ENCODE measurements at places on chromosomes 11 and 22. TPM values are rescaled to one million over a fixed set of nuclear protein-coding genes. Genes with fewer than 3 reads are reported as not detected.

DNA sequence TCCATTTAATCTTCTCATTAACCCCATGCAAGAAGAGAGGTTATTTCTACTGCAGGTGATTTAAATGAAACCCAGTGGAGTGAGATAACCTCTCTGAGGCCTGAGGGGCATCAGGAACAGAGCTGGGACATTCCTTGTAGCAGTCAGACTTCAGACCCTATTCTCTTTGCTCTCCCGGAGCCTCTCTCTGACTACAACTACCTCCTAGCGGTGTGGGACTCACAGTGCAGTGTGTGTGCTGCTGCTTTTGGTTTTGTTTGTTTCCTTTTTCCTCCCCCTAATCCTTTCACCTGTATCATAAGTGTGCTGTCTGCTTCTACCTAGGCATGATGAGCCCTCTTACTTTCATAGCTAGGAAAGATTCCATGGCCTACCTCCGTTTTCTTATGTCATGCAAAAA, 769.6 kb downstream of the NTM start:
- H3K36me3 ChIP-seq, result no peaks in the 10 kb centered on the region
- DNase-seq, result peak; percentile 60
- no peaks in the 10 kb centered on the region for H3K27me3 ChIP-seq
- H3K4me1 ChIP-seq, result no peaks in the 10 kb centered on the region
- H3K4me3 ChIP-seq, result no peak overlapping the region
- H3K27ac ChIP-seq, result no peak overlapping the region

- H3K36me3 ChIP-seq, result no peaks in the 10 kb centered on the region
- H3K27me3 ChIP-seq, result peaks cover 61% of the 10 kb centered on the region
- DNase-seq, result no peak
- H3K27ac ChIP-seq, result no peak overlapping the region
- H3K4me1 ChIP-seq, result peaks cover 8% of the 10 kb centered on the region
- H3K4me3 ChIP-seq, result peak overlapping the region; percentile 61
These were observed 1.0 kb downstream of the KCNJ4 start for GRCh38 chr22:38453996-38454352.

GRCh38 chr11:80727315-80727714, 1286.5 kb upstream of the TENM4 start:
- peak; percentile 81 for DNase-seq
- no peaks in the 10 kb centered on the region for H3K27me3 ChIP-seq
- no peaks in the 10 kb centered on the region for H3K36me3 ChIP-seq
- no peak overlapping the region for H3K4me3 ChIP-seq
- no peak overlapping the region for H3K27ac ChIP-seq
- H3K4me1 ChIP-seq, result peaks cover 10% of the 10 kb centered on the region

GRCh38 chr11:129905402-129905801, 10.0 kb upstream of the NFRKB start:
- peaks cover 17% of the 10 kb centered on the region for H3K36me3 ChIP-seq
- H3K27me3 ChIP-seq, result no peaks in the 10 kb centered on the region
- no peak overlapping the region for H3K27ac ChIP-seq
- H3K4me3 ChIP-seq, result no peak overlapping the region
- H3K4me1 ChIP-seq, result no peaks in the 10 kb centered on the region

DNA sequence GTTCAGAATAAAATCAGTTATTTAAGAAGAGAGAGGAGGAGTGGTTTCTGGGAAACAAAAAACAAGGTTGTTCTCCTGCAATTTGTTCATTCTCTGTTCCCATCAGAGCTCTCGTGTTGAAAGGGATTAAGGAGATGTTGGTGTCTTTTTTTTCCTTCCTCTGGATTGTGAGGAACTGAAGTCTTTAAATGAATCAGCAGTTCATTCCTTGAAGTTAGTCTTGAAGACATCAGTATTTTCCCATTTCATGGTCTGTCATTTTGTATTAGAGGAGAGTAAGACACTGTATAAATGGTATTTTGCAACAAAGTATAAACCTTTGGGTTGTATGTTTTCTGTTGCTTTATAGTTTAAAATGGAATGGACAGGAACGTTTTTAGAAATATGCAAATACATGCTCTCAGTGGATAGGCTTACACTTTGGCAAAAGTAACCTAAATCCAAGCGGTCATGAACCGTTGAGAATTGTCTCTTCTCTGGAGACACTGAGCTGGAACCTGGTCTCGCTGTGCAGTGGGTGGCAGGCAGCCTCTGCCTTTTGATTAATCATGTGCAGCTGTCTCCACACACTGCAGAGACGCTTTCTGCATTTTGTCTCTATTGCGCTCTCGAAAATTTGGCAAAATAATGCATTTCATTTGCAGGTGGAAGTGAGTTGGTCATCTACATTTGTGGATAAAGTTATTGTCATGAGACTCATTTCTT, 33.0 kb downstream of the SAMM50 start:
- no peak overlapping the region for H3K27ac ChIP-seq
- H3K36me3 ChIP-seq, result peaks cover 5% of the 10 kb centered on the region
- no peak for DNase-seq
- H3K4me3 ChIP-seq, result no peak overlapping the region

DNA sequence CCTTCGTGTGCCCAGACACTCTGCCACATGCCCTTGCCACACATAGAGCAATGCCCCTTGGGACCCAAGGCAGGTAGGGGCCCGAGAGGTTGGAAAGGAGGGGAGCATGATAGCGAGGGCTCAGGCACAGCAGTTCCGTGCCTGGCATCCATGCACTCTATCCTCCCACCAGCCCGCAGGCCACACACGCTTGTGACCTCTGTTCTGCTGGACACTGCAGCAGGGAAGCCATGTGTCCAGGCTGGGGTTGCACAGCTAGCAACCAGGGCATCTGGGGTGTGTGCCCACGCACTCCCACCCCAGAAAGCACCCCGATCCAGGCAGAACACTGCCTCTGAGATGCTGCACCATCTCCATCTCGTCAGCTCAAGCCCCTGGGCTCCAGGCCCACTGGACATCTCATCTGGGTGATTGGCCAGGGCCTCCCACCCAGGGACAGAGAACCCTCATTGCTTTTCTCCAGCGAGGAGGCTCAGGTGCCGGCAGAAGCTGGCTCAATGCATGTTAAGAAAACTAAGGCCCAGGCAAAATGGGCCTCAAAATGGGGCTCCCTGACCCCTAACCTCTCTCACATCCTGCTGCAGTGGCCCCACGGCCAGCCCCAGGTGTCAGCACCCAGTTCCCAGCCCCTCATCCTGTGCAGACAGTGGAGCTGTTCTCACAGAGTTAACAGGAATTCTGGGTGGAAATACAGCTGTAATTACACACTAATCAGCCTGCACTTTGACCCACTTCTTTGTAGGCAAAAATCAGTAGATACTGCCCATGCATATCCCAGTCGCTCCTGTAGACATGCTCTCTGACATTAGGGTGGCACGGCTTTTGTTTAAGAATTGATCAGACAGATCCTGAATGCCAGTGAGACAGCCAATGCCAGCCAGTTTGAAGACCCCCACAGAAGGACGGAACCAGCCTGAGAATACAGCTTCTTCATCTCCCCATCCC, 173.9 kb upstream of the B3GAT1 start:
- no peak for DNase-seq
- no peaks in the 10 kb centered on the region for H3K4me1 ChIP-seq
- no peaks in the 10 kb centered on the region for H3K36me3 ChIP-seq
- H3K4me3 ChIP-seq, result no peak overlapping the region

The OR5AK2 gene
- not detected for total RNA-seq
